ENCODE measurements at places on chromosomes 2 and 18. TPM values are rescaled to one million over a fixed set of nuclear protein-coding genes. Genes with fewer than 3 reads are reported as not detected.

- no peak for DNase-seq
- no peak overlapping the region for H3K4me3 ChIP-seq
- no peaks in the 10 kb centered on the region for H3K4me1 ChIP-seq
- no peak overlapping the region for H3K27ac ChIP-seq
These were observed 8.7 kb downstream of the CYRIA start for GRCh38 chr2:16656784-16657391.

- no peaks in the 10 kb centered on the region for H3K36me3 ChIP-seq
- no peak overlapping the region for H3K27ac ChIP-seq
- no peaks in the 10 kb centered on the region for H3K27me3 ChIP-seq
- no peak overlapping the region for H3K4me3 ChIP-seq
These were observed 245.6 kb upstream of the TCF4 start for GRCh38 chr18:55833543-55833942.

DNA sequence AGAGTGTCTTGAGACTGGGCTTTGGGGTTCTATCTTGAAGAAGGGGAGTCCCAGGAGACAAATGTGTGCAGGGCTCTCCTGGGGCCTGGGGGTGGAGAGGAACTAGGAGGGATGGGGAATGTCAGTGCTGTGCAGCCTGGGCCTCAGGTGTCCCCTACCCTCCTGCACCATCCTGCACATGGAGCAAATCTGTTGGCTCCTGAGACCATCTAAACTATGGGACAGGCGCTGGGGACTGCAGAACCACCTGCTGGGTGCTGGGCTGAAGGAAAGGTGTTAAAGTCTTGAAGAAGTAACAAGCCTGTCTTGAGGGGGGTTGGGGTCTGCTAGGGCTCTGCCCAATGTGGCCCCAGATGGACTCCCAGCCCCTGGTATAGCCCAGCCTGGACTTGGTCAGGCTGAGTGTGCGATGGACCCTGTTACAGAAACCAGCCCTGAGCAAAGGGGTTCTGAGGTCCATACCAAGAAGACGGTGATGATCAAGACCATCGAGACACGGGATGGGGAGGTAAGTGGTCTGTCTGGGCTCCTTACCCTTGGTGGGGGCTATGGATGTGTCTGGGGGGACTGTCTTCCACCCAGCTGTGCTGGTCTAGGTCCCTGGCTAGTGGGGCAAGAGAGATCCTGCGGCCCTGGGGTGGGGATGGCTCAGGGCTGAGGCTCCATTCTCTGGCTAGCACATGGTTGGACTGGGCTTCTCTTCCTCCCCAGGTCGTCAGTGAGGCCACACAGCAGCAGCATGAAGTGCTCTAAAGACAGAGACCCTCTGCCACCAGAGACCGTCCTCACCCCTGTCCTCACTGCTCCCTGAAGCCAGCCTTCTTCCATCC, 7.3 kb downstream of the DES start:
- no peaks in the 10 kb centered on the region for H3K36me3 ChIP-seq
- H3K4me1 ChIP-seq: peaks cover 2% of the 10 kb centered on the region
- peaks cover 37% of the 10 kb centered on the region for H3K27me3 ChIP-seq
- no peak overlapping the region for H3K27ac ChIP-seq

The DIPK1C gene
- 0.58 TPM for polyA plus RNA-seq

DNA sequence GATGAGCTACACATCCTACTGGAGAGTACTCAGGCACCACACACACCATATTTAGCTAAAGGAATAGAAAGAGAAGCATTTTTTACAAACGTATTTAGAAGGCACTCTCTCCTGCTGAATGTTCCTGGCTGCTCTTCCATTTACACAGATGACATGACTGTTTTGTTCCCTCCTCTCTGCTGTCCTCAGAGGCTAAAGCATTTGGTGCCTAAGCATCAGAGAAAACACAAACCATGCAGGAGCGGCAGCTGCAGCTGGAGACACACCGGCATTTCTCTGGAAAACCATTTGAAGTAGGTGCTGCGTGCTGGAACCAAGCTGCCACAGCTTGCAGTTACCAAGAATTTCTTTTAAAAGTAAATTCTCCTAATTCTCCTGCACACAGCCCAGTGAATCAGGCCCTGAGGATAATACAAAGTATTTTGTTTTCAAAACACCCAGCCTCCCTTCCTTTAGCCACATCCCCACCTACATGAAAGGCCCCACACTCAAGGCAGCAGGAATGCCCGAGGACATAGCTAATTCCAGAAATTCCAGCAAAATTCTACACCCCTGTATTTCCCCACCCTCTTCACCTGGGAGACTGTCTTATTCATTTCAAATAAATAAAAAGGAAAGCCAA, 488.9 kb upstream of the SOX11 start:
- no peak overlapping the region for H3K27ac ChIP-seq
- DNase-seq: no peak
- H3K27me3 ChIP-seq: no peaks in the 10 kb centered on the region
- no peaks in the 10 kb centered on the region for H3K4me1 ChIP-seq
- H3K36me3 ChIP-seq: no peaks in the 10 kb centered on the region

- no peaks in the 10 kb centered on the region for H3K4me1 ChIP-seq
- no peak overlapping the region for H3K27ac ChIP-seq
These were observed 380.2 kb downstream of the TXNL1 start for GRCh38 chr18:56258178-56258577.

All from naive thymus-derived CD8-positive, alpha-beta T cell (primary cell).